ENCODE measurements at places on chromosomes 6 and 20.

- no peak for DNase-seq
Measured at GRCh38 chr6:52661551-52661950, 9.4 kb upstream of the TMEM14A start.

GRCh38 chr6:85389151-85389797, 60.6 kb upstream of the NT5E start:
- DNase-seq: no peak

GRCh38 chr20:63895202-63895951, 451 bp downstream of the DNAJC5 start:
- DNase-seq: no peak

- peak; percentile 27 for DNase-seq
Measured at GRCh38 chr6:10510592-10511367, 10.4 kb upstream of the GCNT2 start.

- no peak for DNase-seq
Measured at GRCh38 chr6:4185419-4185818, 50.0 kb upstream of the ECI2 start.

GRCh38 chr20:56229812-56230211, 18.7 kb upstream of the MC3R start:
- DNase-seq: no peak

- DNase-seq: no peak
Measured at GRCh38 chr20:62891111-62891510, 29.5 kb upstream of the TCFL5 start.

- DNase-seq: no peak
Measured at GRCh38 chr6:106901062-106901461, 73.5 kb downstream of the CD24 start.

DNA sequence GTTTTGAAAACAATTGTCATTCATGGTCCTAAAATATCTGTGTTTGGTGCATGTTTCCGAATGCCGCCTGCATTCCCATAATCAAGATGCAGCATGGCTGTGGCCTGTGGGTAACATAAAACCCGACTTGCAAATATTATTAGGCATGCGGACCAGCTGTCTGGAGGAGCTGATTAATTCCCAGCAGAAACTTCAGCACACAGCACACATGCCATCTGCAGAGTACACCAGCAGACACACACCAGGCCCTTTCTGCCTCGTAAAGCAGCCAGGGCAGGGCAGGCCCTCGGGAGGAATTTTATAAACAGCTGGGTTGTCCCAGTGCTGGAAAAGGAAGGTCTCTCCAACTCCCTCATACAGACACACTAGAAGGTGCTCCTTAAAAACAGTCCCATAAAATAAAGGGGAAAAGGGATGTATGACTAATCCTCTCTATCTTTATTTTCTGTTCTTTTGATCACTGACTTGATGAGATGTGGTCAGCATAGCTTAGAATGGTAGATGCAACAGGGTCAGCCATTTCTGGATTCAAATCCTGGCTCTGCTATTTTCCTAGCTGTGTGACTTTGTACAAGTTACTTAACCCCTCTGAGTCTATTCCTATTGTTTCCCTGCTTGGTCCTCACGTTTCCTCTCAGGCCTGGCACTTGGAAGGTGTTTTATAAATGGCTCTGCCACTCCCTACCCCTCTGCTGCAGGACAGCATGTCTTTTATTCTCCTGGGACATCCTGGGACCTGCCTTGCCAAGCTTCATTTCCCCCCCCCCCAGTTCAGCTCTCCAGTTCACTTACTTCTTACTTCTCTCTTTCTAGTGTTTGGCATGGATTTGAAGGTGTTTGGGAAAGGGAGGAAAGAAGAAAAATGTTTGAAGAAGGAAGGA, 85.9 kb upstream of the TRAF3IP2 start:
- no peak for DNase-seq

DNA sequence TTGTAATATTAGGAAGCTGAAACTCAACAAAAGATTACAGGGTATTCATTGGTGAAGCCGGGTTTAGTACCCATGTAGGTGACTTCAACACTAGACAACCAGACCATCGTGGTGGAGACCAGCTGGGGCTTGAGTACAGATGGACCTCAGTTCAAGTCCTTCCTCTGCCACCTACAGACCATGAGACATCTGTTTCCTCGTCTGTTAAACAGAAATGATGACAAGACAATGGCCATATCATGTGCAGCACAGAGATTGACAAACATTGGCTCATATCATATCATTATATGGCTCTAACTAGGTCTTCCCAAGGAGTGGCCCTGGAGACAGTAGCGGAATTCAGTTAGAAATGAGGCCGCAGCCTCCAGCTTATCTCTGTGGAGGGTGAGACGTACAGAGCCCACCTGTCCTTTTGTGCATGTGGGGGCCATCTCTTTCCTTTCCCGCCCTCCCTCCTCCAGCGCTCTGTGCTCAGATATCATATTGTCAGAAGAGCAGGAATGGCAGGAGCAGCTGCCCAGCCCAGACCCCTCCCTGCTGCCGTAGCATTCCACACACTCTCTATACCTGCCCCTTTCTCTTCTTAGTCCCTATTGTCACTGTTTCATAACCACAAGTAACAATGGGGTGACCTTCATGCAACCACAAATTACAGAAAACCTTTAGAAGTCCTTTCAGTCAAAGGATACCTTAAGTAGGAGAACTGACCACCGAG, 75.1 kb downstream of the LY86 start:
- no peak for DNase-seq

DNA sequence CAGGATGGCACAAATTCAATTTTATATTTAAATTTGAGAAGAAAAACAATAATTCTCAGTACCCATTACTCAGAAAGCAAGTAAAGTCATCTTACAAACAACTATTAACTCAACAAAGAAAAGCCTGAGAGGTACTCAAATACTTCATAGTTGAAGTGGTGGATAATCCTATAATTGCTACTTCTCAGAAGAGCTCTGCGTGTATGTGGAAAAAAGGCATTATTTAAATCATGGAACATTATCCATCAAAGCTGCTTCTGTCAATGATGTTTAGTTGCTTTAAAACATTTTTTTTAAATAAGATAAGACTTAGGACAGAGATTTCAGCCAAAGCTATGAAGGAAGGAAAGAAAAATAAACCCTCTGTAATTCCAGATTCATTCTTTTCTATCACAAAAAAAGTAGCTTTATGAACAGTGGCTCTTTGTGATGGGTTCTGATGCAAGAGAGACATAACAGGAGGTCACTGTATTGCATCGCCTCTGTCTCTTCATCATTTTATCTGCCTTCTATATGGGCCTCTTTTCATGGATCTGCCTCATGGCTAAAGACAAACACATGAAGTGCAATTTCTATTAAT, 367.9 kb upstream of the SLC35B3 start:
- no peak for DNase-seq

GRCh38 chr6:35725721-35726438, 11.0 kb upstream of the ARMC12 start:
- DNase-seq: no peak

GRCh38 chr6:157561414-157561790, 180.4 kb downstream of the ZDHHC14 start:
- no peak for DNase-seq

- DNase-seq: no peak
Measured at GRCh38 chr6:124694139-124694705, 268.0 kb upstream of the RNF217 start.

DNA sequence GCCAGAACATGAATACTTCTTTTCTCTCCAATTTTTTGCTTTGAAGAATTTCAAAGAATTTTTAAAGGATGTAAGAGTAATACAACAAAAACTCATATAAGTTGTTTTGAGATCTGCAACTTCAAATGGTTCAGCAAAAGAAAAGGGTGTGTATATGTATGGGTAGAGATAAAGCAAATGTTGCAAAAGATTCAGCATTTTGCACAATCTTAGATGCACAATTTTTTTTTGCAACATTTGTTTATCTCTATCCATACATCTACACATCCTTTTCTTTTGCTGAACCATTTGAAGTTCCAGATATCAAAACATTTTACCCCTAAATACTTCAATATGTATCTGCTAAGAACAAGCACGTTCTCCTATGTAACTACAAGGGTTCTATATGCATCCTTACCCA, 47.4 kb upstream of the FAM83C start:
- no peak for DNase-seq

DNA sequence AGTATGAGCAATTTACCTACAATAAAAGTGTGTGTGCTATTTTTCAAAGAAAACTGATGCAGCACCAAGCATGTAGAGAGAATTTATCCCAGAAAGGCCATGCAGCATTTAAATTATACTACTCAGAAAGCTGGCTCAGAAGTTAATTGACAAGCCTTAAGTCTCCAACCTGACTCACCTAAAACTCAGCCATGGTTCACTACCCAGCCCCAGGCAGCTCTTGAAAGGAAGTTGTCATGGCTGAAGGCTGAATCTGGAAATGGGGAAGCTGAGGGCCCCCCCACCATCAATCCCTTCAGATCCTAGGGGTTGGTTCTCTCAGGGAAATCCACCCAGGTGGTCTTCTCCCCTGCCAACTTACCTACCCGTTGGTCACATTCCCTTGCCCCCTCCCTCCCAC, 19.7 kb downstream of the PPIL6 start:
- DNase-seq: no peak

DNA sequence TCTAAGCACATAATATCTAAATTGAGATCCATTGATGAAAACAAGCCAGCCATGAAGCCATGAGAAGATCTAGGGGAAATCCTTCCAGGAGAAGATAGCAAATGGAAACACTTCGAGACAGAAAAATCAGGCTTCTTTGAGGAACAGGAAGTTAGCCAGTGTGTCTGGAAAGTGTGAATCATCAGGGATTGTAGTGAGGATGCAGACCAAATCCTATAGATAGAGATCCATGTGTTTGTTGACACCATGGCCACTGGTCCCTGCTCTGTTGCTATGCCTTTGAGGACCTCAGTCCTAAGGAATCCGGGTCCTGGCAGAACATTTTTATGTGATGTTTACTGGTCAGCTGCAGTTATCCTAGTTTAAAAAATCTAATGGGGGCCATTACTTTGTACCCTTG, 6.6 kb upstream of the ELOVL2 start:
- no peak for DNase-seq

GRCh38 chr6:42104095-42104803, 38.2 kb downstream of the C6orf132 start:
- DNase-seq: peak; percentile 64

- no peak for DNase-seq
Measured at GRCh38 chr20:51373713-51374455, 168.6 kb downstream of the NFATC2 start.

GRCh38 chr6:157838718-157839430, 15.8 kb downstream of the SNX9 start:
- DNase-seq: no peak

- no peak for DNase-seq
Measured at GRCh38 chr6:79607000-79607399, 24.1 kb upstream of the SH3BGRL2 start.

- DNase-seq: no peak
Measured at GRCh38 chr20:37413379-37413778, 67.4 kb downstream of the SRC start.

DNA sequence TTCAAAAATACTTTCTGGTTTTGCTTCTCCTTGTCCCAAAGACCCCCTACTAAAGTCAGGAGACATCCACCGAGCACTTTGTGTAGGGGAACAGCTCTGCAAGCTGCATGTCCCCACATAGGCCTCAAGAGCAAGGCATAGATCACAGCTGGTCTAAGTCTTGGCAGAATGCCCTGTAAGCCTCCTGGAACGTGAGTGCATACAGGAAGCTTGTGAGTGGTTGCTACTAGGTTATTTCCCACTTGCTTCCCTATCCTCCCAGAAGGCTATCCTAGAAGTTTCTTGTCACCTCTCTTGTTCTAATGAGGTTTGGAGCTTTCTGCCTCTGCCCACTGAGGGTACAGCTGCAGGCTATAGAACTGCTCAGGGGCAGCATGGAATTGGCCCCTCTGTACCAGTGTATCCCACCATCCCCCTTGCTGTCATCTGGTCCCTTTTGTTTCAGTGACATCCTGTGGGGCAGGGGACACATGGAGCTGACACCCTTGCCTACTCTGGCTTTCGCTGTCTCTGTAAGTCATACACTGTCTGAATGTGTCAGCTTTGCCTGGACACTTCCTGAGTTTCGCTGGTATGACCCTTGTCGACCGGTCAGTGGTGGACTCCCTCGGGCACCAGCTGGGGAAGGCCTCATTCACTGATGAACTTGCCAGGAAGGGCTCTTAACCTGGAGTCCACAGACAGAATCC, 35.6 kb upstream of the KCNK16 start:
- no peak for DNase-seq

GRCh38 chr6:149680503-149680902, 32.0 kb upstream of the KATNA1 start:
- no peak for DNase-seq

- DNase-seq: no peak
Measured at GRCh38 chr6:150844371-150844770, 21.1 kb upstream of the MTHFD1L start.

DNA sequence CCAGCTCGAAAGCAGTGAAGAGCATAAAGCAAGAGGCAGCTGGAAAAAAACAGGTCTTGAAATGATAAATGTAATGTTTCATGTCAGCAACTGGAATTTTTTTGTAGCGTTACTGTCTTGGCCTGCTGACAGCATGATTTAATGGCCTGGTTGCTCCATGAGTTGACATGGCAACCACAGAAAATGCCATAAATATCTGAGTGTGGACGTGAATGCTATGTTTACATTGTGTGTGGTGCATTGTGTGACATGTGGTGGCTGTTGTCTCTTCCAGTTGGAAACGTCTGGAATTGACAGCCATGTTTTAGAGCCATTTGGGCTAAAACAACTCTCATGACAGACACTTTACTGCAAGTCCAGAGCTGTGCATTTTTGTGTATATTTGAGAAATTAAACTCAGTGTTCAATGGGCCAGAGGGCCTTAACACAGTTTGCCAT, 170.0 kb downstream of the FOXA2 start:
- DNase-seq: no peak

DNA sequence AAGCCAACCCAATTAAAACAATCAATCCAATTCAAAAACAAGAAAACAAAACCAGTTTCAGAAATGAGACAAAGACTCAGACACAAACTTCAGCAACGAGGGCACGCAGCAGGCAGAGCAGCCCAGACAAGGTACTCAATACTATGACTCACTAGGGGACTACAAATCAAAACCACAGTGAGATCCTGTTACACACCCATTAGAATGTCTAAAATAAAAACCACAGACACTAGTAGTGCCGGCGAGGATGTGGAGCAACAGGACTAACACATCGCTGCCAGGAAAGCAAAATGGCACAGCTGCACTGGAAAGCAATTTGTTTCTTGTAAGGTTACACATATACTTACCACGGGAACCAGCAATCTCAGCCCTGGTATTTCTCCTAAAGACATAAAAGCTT, 28.4 kb upstream of the MAS1L start:
- DNase-seq: peak; percentile 12
